CD14-positive monocyte (primary cell): ENCODE measurements at places on chromosomes 13 and 19. TPM values are rescaled to one million over a fixed set of nuclear protein-coding genes. Genes with fewer than 3 reads are reported as not detected.
A peak's percentile ranks its signal among the peaks of the same experiment; 100 is the strongest.

DNA sequence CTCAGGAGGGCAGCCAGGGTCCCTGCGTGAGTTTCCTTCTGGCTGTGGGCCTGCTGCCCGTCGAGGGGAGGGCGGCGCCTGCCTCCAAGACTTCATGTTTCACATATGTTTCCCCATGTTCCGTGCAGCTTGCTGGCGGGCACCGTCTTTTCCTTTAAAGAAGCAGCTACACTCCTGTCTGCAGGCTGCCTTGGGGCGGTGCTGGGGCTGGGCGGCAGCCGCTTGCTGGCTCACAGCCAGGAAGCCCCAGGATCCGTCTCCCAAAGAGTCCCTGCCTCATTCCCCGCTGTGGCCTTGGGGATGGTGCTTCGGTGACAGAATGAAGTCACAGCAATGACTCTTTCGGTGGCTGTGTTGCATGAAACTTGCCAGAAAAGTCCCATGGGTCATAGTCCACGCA, 24.9 kb downstream of the PIAS4 start:
- no peak for DNase-seq

GRCh38 chr19:31164791-31165251, 184.4 kb downstream of the TSHZ3 start:
- no peak for DNase-seq

DNA sequence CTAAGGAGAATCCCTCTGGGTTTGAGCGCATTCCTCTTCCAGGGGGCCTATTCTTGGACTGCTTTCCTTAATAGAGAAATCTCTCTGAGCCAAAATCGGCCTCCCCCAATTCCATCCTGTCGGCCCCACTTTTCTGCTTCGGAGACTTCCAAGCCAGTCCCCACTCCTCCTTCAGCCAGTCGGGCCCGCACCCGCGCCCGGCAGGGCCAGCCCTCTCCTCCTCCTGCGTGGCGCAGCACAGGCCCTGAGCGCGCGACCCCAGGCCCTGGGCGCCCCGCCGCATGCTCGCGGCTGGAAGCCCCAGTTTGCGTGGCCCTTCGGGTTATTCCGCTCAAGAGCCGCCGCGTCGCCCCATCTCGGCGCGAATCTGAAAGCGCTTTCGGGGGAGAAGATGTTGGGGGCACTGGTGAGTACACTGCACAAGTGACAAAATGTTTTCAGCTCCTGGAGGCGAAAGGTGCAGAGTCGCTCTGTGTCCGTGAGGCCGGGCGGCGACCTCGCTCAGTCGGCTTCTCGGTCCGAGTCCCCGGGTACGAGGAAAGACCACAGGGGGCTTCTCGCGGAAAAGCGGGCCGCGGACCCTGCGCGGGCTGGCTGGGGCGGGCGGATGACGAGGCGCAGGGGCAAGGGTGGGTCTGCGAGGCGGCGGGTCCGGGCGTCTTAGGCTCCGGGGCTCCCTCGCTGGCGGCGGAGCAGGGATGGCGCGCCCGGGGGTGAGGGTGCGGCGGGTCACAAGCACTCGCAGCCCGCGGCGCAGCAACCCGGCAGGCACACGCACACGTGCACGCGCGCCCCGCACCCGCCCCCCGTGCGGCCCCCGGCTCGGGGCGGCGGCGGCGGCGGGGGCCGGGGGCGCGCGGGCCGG, at the start of gene IL17D:
TSS of gene IL17D (plus strand) at position 785 of the 865 bp plus-strand sequence. CDS start 303 bp downstream, outside the sequence.
- no peak for DNase-seq

- no peak for DNase-seq
Observed at GRCh38 chr13:98103942-98104880, 38.7 kb upstream of the FARP1 start.

GRCh38 chr19:30873003-30873402, 476.2 kb downstream of the TSHZ3 start:
- no peak for DNase-seq

GRCh38 chr19:48290401-48290770, 20.5 kb downstream of the ZNF114 start:
- DNase-seq = no peak

- no peak for DNase-seq
Observed at GRCh38 chr13:60260440-60260839, 96.7 kb upstream of the DIAPH3 start.

GRCh38 chr19:43743059-43743458, 11.7 kb downstream of the SMG9 start:
- no peak for DNase-seq

DNA sequence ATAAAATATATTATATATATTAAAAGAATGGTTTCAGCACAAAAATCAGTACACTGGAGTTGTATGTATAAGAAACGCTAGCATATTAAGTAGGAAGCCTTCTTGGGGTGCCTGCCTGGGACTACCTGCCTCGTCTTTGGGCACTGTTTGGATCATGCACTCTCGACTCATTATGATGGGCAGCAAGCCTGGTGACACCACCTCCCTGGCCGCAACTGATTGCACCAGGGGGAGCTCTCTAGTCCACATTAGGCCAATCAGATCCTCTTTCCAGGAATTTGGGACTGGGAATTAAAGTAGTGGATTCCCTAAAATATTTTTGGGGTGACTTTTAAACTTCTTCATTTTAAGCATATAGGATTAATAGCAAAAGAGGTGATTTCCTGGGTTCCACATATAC, 56.0 kb upstream of the RGCC start:
- no peak for DNase-seq

- peak; percentile 25 for DNase-seq
Observed at GRCh38 chr19:17103177-17103576, 27.6 kb downstream of the MYO9B start.

GRCh38 chr13:86840250-86841191, 830.6 kb upstream of the SLITRK5 start:
- DNase-seq = no peak

- no peak for DNase-seq
Observed at GRCh38 chr13:111267205-111267604, 53.2 kb upstream of the TEX29 start.

GRCh38 chr13:23883255-23883654, 5.9 kb downstream of the MIPEP start:
- no peak for DNase-seq

GRCh38 chr13:97600458-97601075, 166.6 kb downstream of the RAP2A start:
- DNase-seq = no peak

DNA sequence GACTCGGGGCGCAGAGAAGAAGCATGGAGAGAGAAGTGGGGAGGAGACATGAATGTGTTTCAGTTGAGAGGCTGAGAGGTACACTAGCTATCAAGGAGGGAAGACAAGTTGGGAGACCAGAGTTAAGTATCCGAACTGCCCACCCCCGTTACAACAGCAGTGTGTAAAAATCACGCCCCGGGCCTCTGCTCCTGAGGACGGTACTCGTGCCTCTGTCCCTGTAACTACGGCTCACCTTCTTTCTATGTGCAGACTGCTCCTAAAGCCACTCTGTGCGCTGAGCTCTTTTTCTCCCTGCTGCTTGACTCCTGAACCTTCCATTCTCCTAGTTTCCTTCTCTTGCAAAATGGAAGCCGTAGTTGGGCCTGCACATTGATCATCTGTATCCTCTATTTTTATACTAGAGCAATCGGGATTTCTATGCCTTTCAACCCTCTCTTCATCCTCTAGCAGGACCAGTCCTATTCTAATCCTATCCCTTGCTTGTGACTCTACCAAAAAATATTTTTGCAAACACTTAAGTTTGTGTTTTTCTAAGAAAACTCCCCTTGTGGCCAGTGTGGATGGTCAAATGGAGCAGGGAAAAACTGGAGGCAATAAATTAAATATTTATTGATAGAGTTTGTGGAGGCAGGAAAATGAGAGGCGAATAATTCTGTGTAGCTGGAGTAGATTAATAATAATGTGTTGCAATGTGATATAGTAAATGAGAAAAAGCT, 569 bp downstream of the POLR1D start:
- DNase-seq = no peak

- peak; percentile 95 for DNase-seq
Observed at GRCh38 chr19:4057931-4058692, 8.6 kb downstream of the ZBTB7A start.

DNA sequence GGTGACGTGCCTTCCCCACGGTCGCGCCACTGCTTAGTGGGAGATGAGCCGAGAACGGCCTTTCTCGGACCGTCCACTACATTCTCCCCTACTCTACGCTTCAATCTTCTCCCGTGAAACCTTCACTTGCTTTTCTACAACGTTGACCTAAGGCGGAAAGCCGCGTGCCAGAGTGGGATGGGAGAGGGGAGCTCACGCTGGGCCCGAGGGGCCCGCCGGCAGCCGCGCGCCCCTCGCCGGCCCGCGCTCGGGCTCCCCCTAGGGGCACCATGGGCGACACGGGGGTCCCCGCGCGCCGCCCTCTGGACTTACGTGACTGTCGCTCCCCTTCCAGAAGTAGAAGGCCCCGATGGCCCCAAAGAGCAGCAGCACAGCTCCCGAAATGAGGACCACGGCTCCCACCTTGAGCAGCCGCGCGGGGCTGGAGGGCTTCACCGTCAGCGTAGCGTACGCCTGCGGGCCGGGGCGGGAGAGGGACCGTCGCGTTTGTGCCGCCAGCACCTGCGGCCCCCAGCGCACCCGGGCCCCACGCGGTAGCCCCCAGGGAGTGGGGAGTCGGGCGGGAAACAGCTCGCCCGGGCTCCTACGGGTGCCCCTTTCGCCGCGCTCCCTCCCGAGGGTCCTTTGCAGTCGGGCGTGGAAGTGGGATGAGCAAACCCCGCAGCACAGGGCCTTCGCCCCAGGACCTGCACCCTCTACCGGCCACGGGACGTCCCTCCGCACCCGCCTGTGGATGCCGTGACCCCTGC, 727 bp downstream of the CNMD start:
- DNase-seq = no peak

GRCh38 chr13:59745392-59745788, 418.3 kb downstream of the DIAPH3 start:
- no peak for DNase-seq

DNA sequence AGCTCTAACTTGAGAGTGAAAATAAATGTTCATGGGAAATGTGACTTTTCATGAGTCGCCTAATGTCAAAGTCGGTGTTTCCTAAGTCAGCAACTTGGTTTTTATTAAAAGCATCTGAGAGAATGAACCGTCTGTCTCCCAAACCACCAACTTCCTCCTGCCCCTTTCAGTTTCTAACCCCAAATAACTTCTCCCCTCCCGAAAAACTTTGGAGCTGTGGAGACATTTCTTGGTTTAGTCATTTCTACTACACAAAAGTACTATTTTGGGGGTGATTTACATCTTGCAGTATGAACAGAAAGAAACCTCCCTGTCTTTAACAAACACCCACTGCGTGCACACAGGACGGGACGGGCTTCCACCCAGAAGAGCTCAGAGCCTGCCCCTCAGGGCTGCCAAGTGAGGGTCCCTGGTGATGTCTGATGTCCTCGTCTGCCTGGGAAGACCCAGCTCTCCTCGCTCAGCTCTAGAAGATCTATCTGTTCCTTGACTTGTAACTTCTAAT, 65.0 kb downstream of the RASA3 start:
- peak; percentile 78 for DNase-seq

DNA sequence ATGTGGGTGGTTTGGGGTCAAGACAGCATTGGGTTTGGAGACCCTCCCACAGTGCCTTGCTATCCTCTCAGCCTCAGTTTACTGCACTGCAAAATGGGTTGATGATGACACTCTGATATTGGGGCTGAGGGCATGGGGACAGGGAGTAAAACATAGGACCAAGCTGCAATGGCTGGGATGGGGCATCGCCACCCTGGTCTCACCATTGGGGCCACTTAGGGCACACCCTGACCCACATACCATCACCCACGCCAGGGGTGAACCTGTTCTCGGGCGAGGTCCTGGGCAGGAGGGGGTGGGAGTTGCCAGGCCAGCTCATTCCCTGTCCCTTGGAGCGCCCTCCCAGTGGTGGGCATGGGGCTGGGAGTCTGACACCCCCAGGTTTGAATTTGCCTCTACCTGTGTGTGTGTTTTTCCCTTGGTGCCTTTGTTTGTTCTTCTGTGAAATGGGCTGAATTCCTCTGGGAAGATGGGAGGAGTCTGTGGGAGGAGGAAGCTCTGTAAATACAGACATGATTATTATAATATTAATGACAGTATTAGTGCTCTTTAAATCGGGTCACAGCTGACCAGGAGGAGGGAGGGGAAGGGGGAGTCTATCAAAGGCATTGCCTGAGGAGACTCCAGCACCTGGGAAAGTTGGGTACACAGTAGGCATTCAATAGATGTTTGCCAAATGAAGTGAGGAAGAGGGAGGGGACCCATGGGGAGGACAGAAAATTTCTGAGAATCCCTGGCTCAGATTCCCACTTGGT, 2.2 kb upstream of the FCHO1 start:
- no peak for DNase-seq

The TNNT1 gene
- polyA plus RNA-seq = 41.9 TPM

The NRTN gene
- not detected for polyA plus RNA-seq

The PLK5 gene
- not detected for polyA plus RNA-seq

The ZNF491 gene
- polyA plus RNA-seq = 0.28 and 0.92 TPM in 2 replicates

The DACT3 gene
- 0.10 and 0.23 TPM in 2 replicates for polyA plus RNA-seq

The CD209 gene
- 2.1 TPM for polyA plus RNA-seq

The MAMSTR gene
- polyA plus RNA-seq = not detected

The ADAMTSL5 gene
- polyA plus RNA-seq = not detected

The ZNF525 gene
- 1.2 and 2.0 TPM in 2 replicates for polyA plus RNA-seq

The MYH14 gene
- not detected for polyA plus RNA-seq

The CASP14 gene
- polyA plus RNA-seq = not detected in 2 replicates

The KLK12 gene
- not detected for polyA plus RNA-seq

The DNASE2 gene
- polyA plus RNA-seq = 91.6 TPM

The CCDC194 gene
- polyA plus RNA-seq = not detected
